ENCODE measurements at places on chromosomes 2 and 18.

GRCh38 chr2:178241844-178242551 lies 47.7 kb downstream of the OSBPL6 start:
- no peak for DNase-seq

- DNase-seq, result peak; percentile 70
Measured at GRCh38 chr2:26184555-26185303, 11.8 kb downstream of the GAREM2 start.

DNA sequence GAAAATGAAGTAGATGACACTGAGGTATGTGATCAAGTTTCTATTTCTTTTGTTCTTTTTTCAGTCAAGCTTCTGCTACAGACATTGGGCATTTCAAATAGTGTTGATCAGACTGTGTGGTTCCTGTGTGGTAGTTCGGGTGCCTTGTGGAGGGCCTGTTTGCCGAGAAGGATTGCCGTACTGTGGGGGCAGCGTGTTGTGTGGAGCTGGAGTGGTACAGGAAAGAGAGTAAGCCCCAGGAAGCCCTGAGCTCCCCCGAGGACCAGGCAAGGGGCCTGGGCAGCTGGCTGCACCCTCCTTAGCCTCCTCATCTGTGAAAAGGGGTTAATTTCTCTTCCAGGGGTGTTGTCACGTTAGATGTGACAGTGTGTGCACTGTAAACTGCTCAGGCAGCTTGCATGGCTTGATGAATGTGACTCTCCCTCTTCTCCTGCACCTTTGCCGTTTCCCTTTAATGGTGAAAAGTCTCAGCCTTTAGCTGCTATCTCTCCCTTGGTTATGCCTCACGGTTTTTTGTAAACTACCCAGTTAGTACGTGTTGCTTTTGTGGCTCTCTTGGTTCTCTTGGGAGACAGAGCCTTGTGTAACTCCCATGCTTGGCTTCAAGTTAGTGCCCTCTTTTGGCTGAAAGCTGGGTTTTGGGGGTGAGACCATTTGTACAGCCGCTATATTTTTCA lies 19.5 kb downstream of the C2orf74 start:
- DNase-seq, result no peak

- DNase-seq, result peak; percentile 14
Measured at GRCh38 chr2:202375033-202375608, 1.0 kb upstream of the BMPR2 start.

- DNase-seq, result no peak
Measured at GRCh38 chr2:75800456-75800855, 89.7 kb upstream of the GCFC2 start.

DNA sequence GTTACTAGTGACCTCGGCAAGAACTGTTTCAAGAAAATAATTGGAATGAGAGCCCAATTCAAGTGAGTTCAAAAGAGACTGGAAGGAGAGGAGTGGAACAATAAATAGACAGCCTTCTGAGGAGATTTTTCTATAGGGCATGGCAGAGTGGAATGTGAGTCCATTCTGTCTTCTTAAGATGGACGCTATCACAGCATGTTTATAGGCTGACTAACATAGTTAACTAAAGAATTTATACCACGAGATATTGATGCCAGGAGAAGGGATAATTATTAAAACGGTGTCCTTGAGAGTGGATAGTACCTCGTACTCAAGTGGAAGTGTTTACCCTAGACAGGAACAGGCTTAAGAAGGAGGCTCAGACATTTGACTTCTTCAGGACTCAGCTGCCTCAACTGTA lies 143.5 kb upstream of the RBBP8 start:
- DNase-seq, result no peak

DNA sequence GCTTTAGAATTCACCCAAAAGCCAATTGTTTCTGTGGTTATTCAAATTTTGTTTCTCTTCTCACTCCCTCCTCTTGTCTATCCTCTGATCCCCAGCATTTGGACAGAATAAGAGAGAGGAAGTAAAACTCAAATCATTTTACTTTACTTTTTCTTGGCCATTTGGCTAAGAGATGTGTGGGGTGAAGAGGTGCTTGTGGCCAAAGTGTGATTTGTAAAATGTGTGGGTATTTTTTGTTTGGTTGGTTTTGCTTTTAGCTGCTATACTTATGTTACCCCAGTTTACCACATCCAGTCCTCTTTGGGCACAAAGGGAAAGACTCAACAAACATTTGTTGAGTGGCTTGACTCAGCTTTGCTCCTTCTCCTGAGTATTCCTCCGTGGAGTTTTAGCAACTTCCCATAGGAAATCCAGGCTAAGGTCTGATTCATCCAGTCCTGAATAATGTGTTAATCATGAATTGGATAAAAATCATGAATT lies 109.1 kb upstream of the CYP1B1 start:
- DNase-seq, result no peak

- DNase-seq, result no peak
Measured at GRCh38 chr2:219204425-219205164, 2.0 kb upstream of the ZFAND2B start.

DNA sequence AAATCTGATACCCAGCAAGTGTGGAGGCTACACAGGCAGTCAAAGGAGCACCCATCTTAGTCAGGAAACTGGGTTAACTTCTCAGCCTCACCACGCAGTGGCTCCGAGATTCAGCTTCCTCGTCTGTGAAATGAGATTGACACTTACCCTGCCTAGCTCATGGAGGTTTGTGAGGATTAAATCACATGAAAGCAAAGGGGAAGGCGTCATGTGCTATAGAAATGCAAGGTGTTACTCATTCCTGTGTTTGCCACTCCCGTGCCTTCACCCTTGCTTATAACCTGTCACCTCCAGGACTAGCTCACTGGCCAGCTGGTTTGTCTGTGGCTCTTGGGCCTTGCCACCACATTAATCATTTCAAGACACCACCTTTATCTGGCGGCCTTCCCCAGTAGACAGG lies 118.9 kb upstream of the FOSL2 start:
- DNase-seq, result no peak

- DNase-seq, result no peak
Measured at GRCh38 chr2:165897726-165898125, 55.9 kb downstream of the TTC21B start.

DNA sequence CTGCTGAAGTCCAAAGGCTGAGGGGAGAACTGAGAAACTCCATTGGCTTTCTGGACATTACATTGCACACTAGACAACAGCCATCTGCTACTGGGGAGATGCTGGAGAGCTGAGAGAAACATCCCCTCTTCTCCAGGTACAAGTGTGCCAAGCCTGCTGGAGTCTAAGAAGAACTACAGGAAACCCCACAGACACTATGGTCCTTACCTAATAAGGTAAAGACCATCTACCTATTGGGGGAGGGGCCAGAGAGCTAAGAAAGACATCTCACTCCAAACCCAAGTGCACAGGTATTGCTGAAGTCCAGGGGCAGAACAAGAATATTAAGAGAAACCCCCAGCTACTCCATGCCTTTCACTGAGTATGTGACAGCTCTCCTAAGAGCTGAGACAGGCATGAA lies 338.7 kb upstream of the NCKAP5 start:
- no peak for DNase-seq

DNA sequence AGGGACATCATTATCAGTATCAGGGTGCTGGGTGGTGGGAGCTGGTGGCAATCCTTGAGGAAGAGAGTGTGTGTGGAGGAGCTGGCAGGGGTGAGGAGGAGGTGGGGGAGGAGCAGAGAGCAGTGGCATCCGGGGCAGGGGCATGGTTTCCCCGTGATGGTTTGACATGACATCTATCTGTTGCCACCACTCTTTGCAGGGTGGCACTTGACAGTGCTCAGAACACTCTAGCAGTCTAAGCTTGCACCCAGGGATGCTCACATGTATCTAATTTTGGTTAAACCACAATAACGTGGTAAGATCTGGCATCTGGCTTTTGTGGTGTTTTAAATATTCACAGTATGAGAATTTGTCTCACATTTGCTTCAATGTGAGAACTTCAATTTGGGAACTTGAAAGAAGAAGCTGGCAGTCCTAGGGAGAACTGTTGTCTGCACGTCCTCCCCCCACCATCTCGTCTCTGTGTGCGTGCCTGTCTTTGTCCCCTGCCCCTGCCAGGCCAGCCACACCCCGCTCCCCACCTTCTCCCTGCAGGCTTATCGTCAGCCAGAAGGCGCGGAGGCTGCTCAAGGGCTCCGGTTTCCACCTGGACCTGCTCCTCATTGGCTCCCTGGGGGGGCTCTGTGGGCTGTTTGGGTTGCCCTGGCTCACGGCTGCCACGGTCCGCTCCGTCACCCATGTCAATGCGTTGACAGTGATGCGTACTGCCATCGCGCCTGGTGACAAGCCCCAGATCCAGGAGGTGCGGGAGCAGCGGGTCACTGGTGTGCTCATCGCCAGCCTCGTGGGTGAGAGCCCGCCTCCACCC lies 11.7 kb downstream of the SLC4A3 start:
- DNase-seq, result no peak

DNA sequence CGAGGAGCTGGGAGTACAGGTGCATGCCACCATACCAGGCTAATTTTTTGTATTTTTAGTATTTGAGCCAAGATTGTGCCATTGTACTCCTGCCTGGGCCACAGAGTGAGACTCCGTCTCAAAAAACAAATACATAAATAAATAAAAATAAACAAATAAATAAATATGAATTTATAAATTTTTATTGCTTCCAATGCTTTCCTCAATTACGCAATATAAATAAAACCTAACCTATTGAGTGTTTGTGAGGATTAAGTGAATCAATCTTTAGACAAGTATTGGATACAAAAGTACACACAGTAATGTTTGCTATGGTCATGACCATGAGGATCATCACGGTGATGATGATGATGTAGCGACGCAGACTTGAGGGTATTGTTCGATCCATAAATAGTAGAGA lies 257.4 kb downstream of the ASXL3 start:
- no peak for DNase-seq

DNA sequence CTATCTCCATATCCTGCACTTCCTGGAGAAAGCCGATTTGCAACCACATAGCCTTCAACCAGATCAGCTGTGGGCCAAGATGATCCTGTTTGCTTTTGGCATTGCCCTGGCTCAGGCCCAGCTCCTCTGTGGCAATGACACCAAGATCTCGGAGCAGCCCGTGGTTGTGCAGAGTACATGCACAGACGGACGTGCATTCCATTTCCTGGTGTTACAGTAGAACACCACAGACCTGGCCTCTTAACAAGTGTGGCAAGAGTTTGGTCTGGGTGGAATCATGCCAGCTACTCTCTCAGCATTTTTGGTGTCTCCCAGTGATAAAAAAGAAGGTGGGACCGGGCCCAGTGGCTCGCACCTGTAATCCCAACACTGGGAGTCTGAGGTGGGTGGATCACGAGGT lies 20.0 kb downstream of the MALT1 start:
- no peak for DNase-seq

DNA sequence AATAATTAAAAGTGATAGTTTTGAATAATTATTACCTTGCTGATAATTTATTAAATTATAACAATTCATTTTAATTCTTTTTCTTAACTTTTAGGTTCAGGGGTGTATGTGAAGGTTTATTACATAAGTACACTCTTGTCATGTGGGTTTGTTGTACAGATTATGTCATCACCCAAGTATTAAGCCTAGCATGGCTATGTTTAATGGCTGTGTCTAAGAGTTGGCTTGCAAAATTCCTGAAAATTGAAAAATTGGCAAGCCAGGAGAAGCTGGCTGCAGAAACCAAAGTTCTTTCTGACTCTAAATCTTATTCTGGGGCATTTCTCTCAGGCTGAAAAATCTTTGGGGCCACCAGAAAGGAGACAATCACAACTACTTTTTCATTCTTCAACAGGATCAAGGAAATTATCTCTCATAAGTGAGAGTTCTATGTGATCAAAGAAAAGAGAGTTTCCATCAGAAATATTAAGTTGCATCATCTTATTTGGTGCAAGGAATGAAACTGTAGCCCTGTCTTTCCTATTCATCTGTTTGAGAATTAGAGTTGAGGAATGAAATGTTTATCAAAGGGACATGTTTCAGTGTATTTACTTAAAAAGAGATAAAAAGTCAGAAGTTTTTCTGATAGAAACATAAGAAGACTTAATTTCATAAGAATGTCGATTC lies 412.1 kb upstream of the CDH2 start:
- DNase-seq, result no peak

All from stimulated activated CD8-positive, alpha-beta memory T cell treated with anti-CD3 and anti-CD28 coated beads, Interleukin-4, amount 100 ng/mL, for 1 hour (primary cell).